Pancreas (tissue), 10 donors: ENCODE measurements at places on chromosomes 5 and 9.

DNA sequence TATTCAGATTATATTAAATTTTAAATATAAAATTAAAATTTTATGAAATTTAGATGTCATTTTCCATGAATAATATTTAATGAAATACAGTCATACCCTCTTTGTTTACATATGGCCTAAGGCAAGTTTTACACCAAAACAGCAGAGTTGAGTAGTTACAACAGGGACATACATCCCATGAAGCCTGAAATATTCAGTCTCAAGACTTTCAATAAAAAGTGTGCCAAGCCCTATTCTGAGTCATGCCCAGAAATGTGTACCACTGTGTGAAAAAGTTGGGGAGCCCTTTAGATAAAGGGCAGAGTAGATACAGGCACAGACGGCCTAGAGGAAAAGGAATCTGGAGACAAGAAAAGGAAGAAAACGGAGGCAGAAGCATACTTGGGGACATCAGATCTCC is 261.3 kb downstream of the SGCD start:
- DNase-seq = no peak

DNA sequence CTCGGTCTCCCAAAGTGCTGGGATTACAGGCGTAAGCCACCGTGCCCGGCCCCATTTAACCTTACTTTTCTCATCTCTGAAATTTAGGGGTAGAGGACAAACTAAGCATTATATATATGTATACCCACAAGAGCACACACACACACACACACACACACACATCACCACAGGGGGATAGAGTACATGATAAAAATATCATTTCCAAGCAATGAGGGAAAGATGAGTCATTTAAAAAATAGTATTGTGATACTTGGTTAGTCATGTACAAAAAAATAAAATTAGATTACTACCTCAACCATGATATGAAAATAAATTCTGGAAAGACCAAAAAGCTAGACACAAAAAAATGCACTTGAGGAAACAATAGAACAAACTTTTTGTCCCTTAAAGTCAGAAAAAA is 67.2 kb downstream of the CDH18 start:
- DNase-seq = no peak

DNA sequence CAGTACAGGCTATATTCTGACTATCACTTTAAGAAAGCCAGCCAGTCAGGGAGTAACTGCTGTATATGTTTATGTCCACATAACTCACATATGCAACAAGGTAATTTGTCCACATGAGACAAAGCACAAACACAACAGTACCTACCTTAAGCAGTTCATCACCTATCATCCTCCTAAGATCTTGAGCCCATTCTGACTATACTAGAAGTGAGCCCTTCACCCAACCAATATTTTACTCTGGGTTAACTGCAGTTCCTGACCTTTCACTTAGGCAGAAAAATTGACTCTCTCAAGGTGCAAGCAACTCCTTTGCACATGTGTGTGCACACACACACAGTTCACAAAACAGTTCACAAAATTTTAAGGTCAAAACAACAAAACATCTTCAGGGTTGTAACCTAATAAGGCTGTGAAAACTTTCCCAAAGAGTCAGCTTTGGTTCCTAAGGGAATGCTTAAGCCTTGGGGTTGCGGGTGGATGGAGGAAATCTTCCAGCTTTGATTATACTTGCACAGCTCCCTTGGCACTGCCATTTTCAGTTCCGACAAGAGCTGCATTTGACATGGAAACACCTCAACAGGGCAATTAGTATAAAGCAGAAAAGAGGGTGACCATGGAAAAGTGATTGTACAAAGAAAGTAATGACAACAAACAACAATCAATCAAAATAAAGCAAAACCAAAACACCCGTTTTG is 215.3 kb downstream of the NFIB start:
- DNase-seq = no peak

DNA sequence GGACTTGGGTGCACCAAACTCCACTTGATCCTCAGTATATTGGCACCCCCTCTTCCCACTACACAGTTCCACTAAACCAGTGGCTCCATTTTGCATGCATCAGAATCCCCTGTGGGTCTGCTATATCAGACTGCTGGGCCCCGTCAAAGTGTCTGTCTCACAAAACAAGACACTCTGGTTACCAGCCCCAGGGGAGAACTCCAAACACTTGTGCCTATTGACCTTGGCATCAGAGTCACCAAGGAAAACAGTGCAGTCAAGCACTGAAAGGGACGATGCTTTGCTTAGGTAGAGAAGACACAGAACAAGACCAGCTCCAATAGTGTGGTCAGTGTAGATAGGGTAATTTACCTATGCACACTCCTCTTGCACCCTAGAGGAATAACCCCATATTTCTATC is 205.8 kb upstream of the RAI14 start:
- DNase-seq = no peak

- DNase-seq = peak; percentile 100
Observed at GRCh38 chr9:120935383-120935857, 8.8 kb upstream of the TRAF1 start.

- DNase-seq = no peak
Observed at GRCh38 chr5:108763222-108763916, 15.7 kb downstream of the FER start.

DNA sequence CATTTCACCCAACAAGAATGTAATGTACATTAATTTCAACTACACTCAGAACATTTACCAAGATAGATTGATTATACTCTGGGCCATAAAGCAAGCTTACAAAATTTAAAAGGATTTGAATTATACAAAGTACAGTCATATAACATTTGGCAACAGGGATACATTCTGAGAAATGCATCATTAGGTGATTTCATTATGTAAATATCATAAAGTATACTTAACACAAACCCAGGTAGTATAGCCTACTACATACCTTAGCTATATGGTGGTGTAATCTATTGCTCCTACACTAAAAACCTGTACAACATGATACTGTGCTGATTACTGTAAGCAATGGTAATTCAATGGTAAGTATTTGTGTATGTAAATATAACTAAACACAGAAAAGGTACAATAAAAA is 202.9 kb downstream of the MPDZ start:
- DNase-seq = no peak

GRCh38 chr5:128328446-128328845 is 209.6 kb downstream of the FBN2 start:
- DNase-seq = no peak

DNA sequence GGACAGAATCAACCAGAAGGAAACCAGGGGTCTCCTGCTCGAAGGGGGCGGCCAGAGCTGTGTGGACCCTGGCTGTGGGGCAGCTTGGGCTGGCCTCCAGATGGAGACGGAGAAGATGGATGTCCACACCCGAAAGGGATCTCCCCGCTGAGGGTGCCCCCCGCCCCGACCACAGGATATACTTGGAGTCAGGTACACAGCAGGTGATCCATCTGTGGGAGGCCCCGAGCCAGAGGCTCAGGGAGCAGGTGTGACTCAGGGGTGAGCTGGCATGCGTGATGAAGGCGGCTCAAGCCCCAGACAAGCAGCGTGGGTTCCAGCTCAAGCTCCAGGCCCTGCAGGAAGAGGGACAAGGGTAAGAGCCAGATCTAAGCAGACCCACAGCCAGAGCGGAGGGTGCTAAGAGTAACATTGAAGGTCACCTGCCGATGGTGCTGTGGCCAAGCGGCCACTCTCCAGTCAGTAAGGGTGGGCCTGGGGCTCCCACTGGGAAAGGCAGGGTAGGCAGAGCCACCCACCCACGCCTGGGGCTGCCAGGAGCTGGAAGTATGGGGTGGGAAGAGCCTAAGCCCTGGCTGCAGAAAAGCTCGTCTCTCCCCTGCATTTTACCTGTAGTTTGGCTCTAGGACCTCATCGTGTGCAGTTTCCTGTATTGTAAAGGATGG is 30.6 kb upstream of the MVB12B start:
- no peak for DNase-seq

DNA sequence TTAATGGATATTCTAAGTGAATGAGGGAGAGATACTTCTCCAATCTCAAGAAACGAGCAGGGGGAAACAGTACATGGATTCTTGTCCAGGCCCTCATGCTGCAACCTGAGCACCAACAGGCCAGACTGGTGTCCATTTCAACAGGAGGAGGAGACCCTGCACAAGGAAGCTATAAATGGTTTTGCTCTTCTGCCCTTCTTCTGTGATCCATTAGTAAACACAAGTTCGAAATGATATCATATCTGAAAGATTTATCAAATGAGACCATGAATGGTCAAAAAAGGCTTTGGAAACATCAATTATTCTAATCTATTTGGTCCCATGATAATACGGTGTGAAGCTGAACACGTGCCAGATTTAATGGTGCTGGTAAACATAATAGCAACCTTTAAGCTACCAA is 109.8 kb downstream of the NR6A1 start:
- no peak for DNase-seq

DNA sequence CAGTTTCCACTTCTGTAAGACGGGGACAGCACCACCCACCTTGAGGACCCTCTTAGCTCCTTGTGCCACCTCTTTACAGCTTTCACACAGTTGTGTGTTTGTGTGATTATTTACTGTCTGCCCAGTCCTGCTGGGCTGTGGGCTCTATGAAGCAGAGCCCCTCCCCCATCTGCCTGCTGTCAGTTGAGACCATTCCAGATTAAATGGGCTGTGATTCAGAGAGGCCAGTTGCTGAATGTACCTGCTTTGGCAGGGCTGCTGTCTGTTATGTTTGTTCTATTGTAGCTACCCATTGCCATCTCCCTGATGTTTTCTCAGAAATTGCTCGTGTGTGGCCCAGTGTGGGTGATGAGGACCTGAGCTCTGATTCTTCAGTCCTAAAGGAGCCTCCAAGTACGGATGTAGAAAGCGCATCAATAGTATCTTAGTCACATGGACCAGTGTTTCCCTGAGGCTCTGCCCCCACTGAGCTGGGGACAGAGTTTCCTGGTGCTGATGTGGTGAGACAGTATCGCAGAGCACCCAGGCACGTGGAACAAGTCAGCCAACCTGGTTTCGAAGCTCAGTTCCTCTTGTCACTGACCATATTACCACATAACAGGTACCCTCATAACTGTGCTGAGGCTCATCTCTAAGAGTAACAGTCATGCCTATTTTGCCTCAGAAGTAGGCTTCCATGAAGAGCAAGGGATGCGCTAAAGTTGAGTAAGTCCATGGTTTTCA is 3.7 kb downstream of the ANGPTL2 start:
- no peak for DNase-seq

DNA sequence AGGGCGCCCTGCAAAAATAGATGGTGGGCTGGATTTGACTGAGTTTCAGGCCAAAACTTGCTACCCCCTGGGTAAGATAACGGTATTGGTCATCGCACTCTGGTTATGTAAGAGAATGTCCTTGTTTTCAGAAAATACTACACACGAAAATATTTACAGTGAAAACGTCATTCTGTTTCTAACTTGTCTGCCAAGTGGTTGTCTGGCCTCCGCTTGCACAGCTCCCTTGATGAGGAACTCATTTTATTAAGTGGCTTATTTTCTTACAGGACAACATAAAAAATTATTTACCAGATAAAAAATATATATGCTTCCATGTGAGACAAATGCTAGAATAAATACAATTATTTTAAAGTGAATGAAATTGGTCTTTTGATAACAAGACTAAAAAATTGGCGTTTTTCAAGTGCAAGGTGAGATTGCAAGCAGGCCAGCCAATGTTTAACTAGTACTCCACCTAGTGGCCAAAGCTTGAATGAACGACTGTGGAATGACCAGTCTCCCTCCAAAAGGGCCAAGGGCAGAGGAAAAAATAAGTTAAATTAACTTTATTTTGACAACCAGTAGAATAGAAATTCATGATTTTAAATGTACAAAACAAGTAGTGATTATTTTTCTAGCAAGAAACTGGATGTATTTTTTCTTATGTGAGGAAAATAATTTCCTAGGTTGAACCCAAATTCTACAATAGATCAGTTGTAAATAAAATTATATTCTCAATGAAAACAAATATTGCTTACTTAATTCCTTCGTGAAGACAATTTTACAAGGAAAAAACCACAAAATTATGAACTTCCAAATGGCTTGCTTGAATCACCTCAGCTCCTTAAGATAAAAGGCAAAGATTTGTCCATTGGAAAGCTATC is 93.2 kb downstream of the ZFAND5 start:
- no peak for DNase-seq

DNA sequence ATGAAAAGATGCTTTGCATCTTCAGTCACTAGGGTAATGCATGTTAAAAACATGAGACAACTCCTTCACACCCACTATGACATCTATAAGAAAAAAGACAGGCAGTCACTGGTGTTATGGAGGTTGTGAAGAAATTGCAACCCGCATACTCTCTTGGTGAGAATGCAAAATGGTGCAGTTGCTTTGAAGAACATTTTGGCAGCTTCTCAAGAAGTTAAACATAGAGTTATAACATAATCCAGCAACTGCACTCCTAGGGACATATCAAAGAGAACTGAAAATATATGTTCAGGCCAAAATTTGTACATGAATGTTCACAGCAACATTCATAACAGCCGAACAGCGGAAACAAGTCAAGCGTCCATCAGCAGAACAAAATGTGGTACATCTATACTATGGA is 46.3 kb upstream of the TBC1D9B start:
- DNase-seq = no peak

- DNase-seq = no peak
Observed at GRCh38 chr9:108117795-108118194, 628.2 kb upstream of the KLF4 start.

- no peak for DNase-seq
Observed at GRCh38 chr5:82881571-82882174, 195.5 kb downstream of the TMEM167A start.

DNA sequence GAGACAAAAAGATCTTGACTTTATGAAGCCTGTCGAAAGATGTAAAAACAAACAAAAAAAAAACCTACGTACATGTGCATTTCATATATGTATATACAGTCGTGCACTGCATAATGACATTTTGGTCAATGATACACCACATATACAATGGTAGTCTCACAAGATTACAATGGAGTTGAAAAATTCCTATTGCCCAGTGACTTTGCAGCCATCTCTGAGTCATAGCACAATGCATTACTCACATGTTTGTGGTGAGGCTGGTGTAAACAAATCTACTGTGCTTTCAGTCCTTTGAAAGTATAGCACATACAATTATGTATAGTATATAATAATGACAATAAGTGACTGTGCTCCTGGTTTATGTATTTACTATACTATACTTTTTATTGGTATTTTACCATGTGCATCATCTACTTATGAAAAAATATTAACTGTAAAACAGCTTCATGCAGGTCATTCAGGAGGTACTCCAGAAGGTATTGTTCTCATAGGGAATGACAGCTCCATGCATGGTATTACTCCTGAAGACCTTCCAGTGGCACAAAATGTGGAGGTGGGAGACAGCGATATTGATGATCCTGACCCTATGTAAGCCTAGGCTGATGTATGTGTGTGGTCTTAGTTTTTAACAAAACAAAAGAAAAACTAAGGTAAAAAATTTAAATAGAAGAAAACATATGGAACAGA is 73.7 kb upstream of the FST start:
- no peak for DNase-seq

- no peak for DNase-seq
Observed at GRCh38 chr5:76145945-76146344, 62.8 kb downstream of the SV2C start.

- DNase-seq = no peak
Observed at GRCh38 chr9:98231770-98232478, 23.5 kb downstream of the TBC1D2 start.

- DNase-seq = peak; percentile 99
Observed at GRCh38 chr9:89661956-89662717, 57.3 kb downstream of the GADD45G start.

- no peak for DNase-seq
Observed at GRCh38 chr5:35919191-35919590, 19.2 kb downstream of the CAPSL start.

- no peak for DNase-seq
Observed at GRCh38 chr5:16644301-16644889, 27.6 kb upstream of the RETREG1 start.

- DNase-seq = no peak
Observed at GRCh38 chr5:59503220-59503619, 390.3 kb downstream of the PDE4D start.

GRCh38 chr9:114448706-114449105 is 56.6 kb downstream of the WHRN start:
- DNase-seq = no peak
